ENCODE measurements at places on chromosomes 16 and 17.

DNA sequence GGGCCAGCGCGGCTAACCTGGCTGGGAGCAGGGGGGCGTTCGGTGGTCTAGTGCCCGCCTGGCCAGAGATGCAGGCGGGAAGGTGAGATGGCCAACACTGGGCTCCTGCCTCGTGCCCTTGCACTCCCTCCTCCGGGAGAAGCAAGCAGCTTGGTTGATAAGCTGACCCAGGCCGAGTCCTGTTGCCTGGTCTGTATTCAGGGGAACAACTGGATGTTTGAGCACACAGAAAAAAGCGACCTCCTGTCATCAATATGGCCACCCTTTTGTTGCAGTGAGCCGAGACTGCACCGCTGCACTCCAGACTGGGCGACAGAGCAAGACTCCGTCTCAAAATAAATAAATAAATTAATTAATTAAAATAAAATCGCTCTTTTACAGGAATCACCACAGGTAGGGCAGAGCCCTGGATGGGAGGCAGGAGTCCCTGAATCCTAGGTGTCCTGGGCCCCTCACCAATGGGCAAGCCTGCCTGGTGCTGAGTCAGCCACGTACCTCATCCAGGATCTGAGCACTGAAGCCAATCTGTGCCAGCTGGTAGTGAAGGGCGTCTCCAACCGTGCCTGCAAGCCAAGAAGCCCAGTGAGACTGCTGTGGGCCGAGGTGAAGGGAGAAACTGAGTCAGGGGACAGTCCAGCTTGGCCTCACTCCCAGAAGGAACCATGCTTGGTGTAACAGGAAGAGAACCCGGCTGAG is 31.8 kb downstream of the HASPIN start:
- no peak for DNase-seq

DNA sequence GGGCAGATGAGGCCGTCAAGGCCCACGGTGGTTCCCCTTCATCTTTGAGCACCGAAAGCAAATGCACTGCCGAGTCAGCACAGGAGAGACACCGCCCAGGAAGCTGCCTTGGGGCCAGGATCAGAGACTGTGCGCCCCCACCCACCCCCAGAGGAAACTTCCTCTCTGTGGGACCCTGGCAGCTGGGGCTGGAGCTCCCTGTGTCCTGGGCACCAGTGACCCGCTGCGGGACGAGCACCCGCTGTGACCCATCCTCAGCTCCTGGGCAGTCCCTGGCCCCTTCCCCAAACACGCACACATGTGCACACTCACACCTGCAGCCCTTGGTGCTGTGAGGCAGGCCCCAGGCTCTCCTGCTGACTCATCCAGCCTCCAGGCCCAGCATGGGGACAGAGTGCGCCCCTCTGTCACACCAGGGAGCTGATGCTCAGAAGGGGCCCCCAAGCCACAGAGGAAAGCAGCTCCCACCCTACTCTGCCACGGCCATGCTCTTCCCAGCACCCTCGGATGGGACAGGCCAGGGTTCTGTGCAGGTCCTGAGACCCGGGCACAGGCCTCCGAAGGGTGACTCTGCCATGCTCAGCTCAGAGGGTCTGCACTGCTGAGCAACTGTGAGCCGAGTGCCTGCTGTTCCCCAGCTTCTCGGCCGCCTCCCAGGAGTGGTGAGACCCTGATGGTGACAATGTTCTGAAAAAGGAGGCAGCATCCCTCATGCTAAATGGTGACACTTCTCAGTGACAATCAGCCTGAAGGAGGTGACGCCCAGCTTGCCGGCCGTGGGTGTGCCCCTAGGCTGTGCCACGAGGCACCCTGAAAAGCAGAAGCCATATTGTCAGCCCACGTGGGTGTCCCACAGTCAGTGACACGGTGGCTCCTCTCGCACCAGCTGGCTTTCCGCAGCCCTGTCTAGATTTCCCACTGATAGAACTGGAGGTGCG is 3.6 kb downstream of the PIEZO1 start:
- no peak for DNase-seq

- DNase-seq, result peak; percentile 36
These were observed 8.4 kb upstream of the TRPV2 start for GRCh38 chr17:16406742-16407674.

GRCh38 chr17:20197272-20197926 is 188.2 kb downstream of the SPECC1 start:
- no peak for DNase-seq

- peak; percentile 16 for DNase-seq
These were observed 186.4 kb upstream of the CHMP6 start for GRCh38 chr17:80805032-80805751.

- no peak for DNase-seq
These were observed 380.3 kb downstream of the SEC14L1 start for GRCh38 chr17:77521076-77521475.

- DNase-seq, result no peak
These were observed 1.2 kb downstream of the DUSP14 start for GRCh38 chr17:37490638-37491614.

DNA sequence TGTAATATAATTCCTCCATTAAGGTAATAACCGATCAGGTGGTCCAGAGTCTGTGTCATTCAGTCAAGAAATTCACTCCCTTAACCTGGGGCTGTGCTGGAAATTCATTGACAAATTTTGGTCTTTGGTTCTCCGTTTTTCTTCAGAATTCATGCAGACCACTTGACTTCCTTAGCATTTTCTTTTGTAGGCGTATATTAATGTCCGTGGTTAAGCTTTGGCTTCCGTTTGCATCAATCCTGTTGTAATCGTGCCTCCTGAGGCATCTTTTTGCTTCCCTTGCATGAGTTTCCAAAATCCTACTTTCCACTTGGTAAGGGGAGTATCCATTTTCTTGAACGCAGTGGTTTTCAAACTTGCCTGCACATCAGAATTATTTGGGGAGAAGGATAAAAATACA is 9.0 kb downstream of the LRRC37B start:
- no peak for DNase-seq

GRCh38 chr17:62781356-62781755 is 26.8 kb downstream of the MARCHF10 start:
- no peak for DNase-seq

DNA sequence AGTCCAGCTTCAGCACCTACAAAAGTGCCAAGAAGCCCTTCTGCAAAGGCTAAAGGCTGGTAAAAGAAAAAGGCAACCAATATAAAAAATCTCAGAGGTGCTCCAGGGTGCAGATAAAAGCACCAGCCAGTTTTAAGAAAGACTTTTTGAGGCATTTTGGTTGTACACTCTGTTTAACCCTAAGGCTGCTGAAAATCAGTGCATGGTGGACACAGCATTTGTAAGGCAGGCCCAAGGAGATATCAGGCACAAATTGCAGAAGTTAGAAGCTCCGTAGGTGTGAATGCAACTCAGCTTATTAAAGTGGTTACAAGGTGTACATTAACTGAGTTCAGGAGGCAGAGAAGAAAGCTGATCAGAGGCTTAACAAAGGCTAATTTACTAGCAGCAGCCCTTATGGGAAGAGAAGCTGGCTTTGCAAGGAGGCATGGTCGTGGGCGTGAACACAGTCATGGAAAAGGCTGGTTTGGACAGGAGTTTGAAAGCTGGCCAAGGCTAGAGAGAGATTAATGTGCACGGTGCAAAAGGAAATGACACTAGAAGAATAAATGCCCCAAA is 21.1 kb downstream of the ACSM1 start:
- DNase-seq, result peak; percentile 9

DNA sequence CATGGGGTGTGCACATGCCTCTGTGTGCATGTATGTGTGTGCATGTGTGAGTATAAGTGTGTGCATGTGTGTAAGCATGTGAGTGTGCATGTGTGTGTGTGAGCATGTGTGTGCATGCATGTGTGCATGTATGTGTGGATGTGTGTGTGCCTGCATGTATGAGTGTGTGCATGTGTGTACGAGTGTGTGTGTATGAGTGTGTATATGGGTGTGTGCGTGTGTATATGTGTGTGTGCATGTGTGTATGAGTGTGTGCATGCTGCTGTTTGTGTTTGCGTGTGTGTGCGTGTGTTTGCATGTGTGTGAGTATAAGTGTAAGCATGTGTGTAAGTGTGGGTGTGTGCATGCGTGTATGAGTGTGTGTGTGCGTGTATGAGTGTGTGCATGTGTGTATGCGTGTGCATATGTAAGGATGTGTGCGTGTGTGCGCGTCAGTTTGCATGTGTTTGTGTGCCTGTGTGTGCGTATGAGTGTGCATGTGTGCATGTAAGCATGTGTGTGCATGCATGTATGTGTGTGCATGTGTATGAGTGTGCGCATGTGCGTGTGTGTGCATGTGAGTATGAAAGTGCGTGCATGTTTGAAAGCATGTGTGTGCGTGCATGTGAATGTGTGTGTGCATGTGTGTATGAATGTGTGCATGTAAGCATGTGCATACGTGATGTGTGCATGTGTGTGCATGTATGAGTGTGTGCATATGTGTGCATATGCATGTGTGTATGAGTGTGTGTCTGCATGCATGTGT is 8.6 kb downstream of the TPSD1 start:
- no peak for DNase-seq

DNA sequence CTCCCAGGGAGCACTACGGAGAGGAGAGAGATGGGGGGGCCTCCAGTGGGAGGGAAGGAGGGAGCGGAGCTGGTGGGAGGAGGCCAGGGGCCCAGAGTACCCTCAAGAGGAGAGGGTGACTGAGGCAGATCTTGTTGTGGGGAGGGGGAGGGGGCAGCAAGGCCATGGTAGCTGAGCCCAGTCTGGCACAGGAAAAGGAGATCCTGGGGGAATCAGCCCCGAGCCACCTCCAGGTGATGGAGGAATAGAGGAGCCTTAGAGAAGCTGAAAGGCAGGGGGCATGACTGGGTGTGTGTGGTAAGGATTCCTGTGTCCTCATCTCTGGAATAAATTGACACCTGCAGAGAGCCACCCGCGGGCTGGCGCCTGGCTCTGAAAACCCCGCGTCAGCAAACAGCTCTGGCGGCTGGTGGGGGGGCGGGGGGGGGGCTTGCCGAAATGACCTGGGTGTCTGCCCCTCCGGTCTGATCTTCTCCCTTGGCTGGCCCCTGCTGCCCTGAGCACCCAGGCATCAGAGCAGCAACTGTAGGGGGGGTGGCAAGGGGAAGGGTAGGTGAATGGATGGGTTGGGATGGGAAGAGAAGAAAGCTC is 1.3 kb upstream of the NLGN2 start:
- no peak for DNase-seq

- DNase-seq, result no peak
These were observed 30.7 kb upstream of the MED9 start for GRCh38 chr17:17445925-17446665.

DNA sequence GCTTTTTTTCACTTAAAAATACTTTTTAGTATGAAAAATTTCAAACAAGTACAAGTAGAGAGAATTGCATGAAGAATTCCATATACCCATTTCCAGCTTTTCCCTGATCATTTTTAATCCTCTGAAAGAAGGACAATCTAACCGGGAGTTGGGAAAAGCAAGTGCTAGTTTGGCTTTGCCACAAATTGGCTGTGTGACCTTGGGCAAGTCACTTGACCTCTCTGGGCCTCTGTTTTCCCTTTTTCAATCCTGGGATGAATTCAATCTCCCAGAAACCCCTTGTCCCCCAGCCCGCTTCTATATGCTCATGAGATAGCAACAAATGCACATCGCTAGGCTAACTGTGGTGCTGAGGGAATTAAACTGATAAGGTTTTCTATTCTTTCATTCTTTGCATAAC is 49.4 kb downstream of the ASIC2 start:
- no peak for DNase-seq

- no peak for DNase-seq
These were observed 6.8 kb upstream of the FLYWCH1 start for GRCh38 chr16:2904922-2905240.

DNA sequence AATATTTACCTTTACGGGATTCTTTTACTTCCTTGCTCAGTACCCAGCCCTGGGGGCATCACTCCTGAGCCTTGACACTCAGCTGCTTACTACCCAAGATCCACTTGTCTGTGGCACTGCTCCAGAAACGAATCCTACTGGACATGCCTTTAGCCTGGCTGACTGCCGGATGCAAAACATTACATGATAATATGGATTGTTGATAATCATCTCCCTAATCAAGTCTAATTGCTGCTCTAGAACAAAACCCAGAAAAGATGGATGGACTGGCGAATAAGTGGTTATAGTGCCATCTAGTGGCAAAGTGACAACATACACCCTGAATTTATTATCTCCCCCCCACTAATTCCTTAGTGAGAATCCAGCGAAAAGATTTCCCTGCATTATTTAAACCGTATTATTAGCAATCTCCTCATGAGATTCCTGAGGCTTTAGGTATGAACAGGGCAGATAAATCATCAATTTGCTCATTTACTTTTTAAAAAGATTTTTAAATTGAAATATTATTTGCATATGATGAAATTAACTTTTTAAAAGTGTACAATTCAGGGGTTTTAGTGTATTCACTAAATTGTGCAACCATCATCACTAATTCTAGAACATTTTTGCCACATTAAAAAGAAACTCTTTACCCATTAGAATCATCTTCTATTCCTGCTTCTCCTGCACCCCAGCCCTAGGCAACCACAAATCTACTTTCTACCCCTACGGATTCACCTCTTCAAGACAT is 61.6 kb downstream of the RGS9 start:
- DNase-seq, result peak; percentile 66

- DNase-seq, result no peak
These were observed 22.9 kb downstream of the ACSF3 start for GRCh38 chr16:89116341-89117226.

DNA sequence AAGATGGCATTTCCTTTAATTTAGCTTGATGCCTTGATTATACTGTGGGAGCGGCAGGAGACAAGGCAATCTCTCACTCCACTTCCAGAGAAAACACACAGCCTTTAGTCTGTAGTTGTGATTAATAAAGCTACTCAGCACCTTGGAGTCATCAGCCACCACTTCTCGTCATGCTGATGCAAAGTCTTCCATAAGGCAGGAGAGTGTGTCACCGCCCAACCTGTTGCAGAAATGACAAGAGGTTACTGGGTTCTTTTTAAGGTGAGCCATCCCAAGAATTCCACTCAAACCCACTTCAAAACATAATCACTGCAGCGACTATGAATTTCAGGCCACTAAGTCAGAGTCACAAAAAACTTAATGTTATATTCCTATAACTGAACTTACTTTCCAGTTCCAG is 223.9 kb upstream of the TOX3 start:
- no peak for DNase-seq

GRCh38 chr17:35283767-35284166 is 40.9 kb downstream of the SLFN5 start:
- no peak for DNase-seq

GRCh38 chr16:50742576-50743200 is 802 bp downstream of the CYLD start:
- no peak for DNase-seq

DNA sequence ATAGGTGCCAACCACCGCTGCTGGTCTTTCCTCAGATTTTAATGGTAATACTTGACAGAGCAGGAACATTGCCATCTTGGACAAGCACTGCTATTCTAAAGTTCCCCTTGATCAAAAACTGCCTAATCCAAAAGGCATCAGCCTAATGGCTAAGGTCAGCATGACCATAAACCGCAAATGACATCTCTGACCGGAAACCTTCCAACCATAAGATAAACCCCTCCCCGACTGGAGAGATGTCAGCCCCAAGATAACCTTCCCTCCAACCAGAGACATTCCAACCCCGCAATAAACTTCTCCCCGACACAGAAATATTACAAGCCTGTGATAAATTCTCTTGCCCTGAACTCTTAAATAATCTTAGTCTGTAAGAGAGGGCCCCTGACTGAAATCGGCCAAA is 7.4 kb upstream of the DHX40 start:
- DNase-seq, result no peak
